ENCODE measurements at places on chromosomes 12 and 14.

DNA sequence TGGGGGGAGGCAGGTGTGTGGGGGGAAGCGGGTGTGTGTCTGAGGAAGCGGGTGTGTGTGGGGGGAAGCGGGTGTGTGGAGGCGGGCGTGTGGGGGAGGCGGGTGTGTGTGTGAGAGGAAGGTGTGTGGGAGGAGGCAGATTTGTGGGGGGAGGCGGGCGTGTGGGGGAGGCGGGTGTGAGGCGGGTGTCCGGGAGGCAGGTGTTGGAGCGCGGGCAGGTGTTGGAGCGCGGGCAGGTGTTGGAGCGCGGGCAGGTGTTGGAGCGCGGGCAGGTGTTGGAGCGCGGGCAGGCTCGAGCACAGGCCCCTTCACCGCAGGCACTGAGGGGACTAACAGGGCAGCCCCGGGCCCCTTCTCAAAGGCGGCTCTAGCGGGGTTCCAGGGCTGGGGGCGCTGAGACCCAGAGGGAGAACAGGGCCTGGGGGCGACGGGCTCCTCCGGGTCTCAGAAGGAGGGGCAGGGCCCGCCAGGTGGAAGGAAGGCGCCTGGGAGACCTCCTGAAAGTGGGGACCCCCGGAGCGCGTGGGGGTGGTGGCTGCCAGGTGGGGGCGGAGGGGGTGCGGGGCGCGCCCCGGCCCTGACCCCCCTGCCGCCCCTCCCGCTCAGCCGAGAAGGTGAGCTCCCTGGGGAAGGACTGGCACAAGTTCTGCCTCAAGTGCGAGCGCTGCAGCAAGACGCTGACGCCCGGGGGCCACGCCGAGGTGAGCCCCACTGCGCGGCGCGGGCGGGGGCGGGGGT is 3.2 kb downstream of the CRIP2 start:
- no peak for DNase-seq

- DNase-seq: no peak
Observed at GRCh38 chr14:54555651-54556050, 11.3 kb upstream of the SAMD4A start.

DNA sequence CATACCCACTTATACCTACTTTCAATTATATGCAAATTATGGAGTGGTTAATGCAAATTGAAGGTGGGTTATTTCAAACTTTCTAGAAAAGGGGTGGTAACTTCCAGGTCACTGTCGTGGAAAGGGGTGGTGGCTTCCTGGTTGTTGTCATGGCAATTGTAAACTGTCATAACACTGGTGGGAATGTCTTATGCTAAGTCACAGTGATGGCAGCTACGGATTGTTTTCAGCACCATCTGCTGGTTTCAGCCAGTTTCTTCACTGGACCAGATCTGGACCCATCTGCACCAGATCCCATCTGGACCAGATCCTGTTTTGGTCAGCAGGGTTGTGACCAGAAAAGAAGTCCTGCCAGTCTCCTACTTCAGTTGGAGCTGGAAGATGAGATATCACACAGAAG is 1469.3 kb downstream of the AACS start:
- no peak for DNase-seq

DNA sequence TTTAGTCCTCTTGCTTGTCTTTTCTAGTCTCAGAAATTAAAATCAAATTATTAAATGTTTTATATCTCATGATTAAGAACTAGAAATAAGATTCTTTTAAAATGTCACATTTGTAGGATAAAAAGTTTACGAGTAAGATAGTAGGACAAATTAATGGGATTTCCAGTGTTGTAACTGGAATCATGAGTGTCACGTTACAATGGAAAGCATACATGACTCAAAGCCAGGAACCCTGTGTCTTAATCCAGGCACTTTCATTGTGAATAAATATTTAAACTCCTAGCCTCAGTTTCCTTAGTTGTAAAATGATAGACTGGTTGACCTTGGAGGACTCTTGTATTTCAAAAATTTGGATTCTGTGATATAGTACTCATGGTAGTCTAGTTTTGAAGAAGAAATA is 84.9 kb downstream of the MIA2 start:
- no peak for DNase-seq

DNA sequence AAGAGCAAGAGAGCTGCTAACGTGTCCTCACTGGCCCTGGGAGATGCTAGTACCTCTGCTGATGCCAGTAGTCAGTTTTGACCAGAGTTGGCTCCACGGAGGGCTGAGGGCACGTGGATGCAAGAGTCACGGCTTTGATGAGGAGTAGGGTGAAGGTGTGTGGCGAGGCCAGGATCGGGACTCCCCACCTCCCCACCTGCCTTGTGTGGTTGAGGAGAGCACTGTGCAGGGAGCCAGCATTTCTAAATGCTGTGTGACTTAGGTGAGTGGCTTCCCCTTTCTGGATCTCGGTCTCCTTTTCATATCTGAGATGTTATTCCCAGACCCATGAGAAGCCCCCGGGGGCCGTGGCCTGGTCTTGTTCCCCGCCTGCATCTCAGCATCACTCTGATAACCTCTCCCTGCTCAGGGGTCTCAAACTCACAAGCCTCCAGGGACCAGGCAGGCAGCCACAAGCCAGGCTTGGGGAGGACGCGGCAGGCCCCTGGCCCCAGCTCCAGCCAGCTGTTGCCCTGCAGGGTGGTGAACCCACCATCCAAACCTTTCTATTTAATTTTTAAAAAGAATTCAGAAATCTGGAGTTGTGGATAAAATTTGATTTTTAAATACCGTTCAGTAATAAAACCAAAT is 32.1 kb downstream of the MVK start:
- no peak for DNase-seq

GRCh38 chr14:98070536-98070935 is 1201.5 kb downstream of the BCL11B start:
- DNase-seq: no peak

DNA sequence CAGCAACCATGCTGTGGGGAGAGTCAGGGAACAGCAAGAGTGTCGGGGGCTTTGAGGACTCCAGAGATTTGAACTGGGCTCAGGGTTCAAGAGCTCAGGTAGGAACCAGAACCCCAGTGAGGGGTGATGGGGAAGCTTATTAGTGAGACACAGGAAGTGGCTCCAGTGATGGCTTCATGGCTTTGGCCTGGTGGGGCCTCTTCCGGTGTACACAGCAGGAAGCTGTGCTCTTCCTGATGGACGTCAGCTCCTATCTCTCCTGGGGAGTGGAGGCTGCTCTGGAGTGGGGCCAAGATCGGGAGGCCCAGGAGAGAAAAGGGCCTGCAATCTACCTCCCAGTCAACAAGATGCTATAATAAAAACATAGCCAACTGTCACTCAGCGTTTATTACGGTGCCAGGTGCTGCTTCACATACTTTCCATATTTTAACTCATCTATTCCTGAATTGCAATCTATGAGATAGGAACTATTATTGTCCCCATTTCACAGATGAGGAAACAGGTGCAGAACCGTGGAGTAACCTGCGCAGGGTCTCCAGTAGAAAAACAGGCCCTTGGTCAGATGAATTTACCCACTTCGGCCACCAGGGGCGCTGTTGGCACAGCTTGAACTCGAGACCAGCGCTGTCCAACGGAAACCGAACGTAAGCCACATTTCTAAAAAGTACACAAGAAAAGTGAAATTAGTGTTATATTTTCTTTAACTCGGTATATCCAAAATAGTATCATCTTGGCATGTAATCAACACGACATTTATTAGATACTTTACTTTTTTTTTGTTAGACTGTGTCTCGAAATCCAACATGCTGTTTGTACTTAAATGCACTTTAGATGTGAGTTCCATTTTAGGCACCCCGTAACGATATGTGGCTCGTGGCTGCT is 63.6 kb upstream of the DLK1 start:
- peak; percentile 84 for DNase-seq

DNA sequence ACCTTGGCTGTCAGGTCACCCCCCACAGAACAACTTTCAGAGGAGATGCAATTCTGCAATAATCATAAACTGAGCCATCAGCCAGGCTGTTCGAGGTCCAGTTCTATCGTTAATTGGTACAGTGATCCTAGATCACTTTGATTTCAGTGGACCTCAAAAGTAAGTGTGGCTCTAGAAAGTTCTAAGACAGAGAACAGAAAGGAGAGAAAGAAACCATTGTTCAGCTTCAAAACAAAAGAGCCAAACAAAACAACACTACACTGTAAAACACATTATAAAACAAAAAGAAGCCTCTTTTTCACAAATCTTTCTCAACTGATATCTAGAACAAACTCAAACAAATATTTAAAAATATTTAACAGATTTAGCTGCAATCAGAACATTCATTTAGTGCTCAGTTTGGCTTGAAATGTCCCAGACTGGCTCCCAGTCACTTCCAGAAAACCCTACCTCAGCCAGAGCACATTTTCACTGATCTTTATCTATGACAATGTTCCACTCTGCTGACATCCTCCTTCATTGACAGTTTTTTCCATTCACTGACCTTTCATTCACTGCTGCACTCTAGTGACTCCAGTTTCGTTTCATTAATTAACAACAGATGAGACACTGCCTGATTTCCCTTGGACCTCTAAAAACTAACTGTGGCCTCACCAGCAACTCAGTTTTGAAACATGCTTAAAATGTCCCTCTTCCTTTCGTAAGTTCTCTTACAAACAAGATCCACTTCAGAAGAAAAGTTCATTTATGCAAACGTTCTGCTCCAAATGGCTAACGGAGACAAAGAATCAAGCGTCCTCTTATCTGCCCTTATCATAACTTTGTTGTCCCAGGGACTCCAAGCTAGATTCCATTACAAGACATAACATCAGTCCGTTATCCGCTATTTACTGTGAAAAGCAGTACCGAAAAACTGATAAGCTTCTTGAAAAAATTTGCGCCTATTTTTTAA is 56.8 kb downstream of the DUSP16 start:
- DNase-seq: no peak

GRCh38 chr14:105622329-105622955 is 96.1 kb downstream of the TMEM121 start:
- no peak for DNase-seq

DNA sequence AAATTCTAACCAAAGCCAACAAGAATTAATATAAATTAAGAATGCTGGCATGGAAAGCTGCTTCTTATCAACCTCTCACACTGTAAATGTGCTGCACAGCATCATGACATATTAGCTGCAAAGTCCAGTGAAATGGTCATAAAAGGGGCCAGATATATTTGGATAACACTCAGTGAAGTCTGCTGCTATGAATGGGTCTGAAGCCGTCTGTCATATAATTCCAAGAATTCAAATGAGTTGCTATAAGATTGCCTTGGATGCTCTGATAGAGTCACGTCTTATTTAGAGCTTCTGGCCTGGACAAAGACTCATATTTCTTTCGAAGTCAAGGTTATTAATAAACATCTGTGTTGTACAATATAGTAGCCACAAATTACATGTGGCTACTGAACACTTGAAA is 54.3 kb upstream of the OVCH1 start:
- no peak for DNase-seq

DNA sequence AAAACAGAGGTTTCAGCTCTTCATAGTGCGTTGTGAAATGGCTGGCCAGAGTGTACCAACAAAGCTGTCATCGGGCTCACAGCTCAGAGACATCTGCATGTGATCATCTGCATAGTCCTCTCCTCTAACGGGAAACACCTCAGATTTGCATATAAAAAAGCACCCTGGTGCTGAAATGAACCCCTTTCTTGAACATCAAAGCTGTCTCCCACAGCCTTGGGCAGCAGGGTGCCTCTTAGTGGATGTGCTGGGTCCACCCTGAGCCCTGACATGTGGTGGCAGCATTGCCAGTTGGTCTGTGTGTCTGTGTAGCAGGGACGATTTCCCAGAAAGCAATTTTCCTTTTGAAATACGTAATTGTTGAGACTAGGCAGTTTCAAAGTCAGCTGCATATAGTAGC is 14.3 kb upstream of the PAPLN start:
- DNase-seq: no peak

DNA sequence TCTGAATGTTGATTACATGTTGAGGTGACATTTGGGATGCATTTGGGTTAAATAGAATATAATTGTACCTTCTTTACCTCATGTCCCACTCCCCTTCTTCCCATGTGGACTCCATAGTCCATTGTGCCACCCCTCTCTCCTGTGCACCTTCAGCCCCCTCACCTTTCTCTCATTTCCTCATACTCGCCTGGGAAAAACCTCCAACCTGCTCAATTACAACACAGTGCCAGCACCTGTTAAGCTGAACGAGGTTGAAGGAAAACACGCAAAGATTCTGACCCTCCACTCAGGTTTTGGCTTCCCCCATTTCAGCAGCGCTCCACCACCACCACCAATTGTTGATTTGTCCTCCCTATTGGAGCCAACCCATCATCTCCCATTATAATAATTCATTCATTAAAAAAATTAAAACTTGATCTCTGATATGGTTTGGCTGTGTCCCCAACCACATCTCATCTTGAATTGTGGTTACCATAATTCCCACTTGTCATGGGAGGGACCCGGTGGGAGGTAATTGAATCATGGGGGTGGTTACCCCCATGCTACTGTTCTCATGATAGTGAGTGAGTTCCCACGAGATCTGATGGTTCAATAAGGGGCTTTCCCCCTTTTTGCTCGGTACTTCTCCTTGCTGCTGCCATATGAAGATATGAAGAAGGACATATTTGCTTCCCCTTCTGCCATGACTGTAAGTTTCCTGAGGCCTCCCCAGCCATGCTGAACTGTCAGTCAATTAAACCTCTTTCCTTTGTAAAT is 33.7 kb upstream of the PPP2R5C start:
- no peak for DNase-seq

DNA sequence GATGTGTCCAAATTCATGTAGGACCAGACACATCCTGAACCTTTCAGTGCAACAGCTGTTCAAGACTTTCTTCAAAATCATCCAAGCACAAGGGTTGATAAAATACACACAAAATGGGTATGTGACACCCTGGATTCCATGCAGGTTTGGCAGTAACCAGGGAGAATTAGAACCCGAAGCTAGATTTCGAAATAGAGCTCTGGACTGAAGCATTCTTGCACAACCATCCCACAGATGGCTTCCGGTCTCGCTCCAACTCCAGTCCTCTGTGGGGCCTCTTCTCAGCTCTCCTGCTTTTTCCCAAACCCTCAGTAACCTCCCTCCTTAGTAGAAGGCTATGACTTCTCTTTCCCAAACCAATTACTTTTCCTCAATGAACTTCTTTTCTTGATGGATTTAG is 171.3 kb downstream of the TTC7B start:
- DNase-seq: no peak

DNA sequence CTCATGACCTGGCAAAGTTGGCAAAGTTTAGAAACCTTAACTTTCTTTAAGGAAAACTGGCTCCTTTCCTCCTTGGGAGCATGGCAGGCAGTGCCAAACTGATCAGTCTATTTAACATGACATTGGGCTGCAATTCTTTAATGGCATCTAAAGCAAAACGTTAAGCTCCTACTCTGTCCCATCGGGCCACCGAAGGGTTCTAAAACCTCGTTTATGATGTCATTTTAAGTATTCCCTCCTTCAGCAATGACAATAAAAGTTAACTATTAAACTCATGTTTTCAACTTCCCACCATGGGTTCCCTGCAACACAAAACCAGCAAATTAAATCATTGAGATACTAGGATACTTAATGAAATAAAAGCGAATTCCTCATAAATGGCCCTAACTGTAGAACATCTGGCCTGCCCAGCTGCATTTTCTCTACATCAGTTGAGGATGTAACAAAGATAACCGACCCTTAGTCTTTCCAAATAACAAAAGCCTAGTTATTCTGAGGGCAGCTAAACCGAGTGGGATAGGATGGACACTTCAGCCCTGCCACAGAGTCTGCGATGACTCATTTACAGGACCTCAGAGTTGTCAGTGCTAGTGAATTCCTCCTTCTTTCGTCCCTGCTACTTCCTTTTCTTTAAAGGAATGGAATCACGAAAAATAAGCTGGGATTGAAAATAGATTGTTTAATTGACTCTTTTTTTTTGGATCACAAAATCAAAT is 34.5 kb upstream of the RIC8B start:
- DNase-seq: no peak

GRCh38 chr14:85313560-85314207 is 216.3 kb upstream of the FLRT2 start:
- no peak for DNase-seq
